GM12864 (cell line): ENCODE measurements at places on chromosomes 11 and 22.

DNA sequence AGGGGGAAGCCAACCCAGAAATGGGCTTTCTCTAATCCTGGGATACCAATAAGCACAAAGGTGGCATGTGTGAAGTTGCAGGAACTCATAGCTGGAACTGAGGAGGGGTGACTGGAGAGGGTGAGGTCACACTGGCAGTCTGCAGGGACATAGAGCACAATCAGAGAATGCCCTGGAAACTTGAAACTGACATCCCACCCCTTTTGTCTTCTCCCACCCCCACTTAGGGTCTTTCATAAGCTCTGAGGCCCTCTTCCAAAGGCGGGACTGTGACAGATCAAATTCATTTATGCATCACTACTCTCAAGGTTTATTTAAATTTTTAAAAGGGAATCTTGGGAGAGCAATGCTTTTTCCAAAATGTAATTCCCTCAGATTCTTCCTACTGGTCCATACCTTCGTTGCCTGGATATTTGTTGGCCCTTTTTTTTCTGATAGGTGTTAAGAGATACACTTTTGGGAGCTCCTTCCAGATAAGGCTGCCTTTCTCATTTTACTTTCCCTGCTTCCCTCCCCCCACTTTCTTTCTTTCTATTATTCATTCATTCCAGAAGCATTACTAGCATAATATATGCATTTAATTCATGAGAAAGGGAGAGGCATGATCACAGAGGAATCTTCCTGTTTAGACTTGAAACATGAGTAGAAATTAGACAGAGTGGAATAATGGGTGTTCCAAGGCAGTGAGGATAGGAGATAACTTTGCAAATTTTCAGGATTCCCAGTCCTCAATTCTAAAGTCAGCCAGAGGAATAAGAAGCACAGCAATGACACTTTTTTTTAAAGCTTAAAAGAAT, 14.8 kb downstream of the OR51E2 start:
- no peak for DNase-seq

- no peak for DNase-seq
Measured at GRCh38 chr11:43316451-43316850, 4.7 kb downstream of the API5 start.

GRCh38 chr11:130674686-130675308, 226.4 kb downstream of the ADAMTS15 start:
- DNase-seq: no peak

GRCh38 chr11:71332046-71332445, 79.7 kb upstream of the SHANK2 start:
- DNase-seq: no peak

DNA sequence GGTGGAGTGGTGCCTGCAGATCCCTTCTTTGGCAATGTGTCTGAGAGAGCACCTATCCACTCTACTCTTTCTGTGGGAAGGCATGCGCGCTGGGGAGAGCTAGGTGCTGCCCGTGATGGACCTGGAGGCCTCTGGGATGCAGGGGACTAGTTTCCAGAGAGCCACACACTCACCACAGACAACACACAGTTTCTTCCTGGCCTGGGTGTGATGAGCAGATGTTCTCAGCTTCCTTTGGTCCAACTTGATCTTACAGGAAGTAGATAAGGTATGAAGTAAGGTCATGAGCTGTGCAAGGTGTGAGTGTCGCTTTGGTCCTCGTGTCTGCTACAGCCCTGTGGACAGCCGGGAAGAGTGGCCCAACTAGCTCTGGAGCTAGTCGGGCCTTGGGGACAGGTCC, 27.3 kb upstream of the SUSD2 start:
- no peak for DNase-seq

DNA sequence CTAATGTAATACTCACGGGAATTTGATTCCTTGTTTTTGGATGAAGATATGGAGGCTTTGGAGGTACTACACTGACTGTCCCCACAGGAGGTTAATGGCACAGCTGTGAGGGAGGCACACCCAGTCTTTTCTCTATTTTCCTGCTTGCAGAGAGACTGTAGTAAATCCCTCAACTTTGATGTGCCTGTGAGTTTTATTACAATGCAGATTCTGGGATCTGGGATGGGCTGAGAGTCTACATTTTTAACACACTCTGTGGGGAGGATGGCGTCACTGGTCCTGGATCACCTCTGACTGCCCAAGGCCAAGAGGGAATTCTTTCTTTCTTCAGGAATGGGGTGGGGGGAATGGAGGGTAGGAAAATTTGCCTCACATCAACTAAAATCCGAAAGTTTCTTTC, 80.2 kb upstream of the NTM start:
- DNase-seq: no peak

GRCh38 chr11:2621894-2622293, 77.9 kb downstream of the KCNQ1OT1 start:
- DNase-seq: peak; percentile 21

- DNase-seq: no peak
Measured at GRCh38 chr22:50317674-50318073, 9.1 kb downstream of the DENND6B start.

GRCh38 chr11:13174090-13174489, 103.5 kb upstream of the BMAL1 start:
- DNase-seq: no peak

DNA sequence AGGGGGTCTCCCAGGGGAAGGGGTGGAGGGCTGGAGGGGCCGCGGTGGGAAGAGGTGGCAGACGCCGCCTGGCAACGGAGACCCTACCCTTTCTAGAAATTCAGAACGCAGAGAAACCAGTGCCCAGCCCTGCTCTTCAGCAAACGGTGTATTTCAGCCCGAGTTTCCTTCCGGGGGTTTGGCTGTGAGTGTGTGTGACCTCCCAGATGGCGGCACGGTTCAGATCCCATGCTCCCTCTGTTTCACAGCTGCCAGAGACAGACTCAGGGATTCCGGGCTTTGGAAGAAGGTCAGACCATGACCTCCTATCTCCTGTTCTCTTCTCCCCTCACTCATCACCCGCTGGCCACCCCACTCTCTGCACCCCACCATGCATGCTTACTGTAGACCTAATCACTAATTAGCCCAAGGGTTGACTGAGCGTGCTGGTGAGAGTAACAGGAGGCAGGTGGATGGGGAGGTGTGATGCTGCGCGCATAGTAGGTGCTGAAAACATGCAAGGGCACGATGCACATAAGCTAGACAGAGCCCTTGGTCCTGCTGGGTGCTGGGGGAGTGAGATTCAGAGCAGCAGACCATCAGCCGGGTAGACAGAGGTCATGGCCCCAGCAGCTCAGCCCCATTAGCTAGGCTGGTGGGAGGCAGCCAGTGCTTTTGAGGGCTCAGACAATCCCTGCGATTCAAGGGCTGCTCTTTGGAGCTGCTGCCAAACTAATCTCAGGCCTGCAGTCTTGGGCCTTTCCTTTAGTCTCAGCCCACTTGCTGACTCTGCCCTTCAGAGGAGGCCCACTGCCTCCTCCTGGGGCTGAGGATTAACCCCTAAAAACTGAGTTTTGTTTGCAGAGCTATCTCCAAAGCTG, 256.5 kb upstream of the CADM1 start:
- no peak for DNase-seq

GRCh38 chr11:78973876-78974275, 399.2 kb upstream of the NARS2 start:
- no peak for DNase-seq

DNA sequence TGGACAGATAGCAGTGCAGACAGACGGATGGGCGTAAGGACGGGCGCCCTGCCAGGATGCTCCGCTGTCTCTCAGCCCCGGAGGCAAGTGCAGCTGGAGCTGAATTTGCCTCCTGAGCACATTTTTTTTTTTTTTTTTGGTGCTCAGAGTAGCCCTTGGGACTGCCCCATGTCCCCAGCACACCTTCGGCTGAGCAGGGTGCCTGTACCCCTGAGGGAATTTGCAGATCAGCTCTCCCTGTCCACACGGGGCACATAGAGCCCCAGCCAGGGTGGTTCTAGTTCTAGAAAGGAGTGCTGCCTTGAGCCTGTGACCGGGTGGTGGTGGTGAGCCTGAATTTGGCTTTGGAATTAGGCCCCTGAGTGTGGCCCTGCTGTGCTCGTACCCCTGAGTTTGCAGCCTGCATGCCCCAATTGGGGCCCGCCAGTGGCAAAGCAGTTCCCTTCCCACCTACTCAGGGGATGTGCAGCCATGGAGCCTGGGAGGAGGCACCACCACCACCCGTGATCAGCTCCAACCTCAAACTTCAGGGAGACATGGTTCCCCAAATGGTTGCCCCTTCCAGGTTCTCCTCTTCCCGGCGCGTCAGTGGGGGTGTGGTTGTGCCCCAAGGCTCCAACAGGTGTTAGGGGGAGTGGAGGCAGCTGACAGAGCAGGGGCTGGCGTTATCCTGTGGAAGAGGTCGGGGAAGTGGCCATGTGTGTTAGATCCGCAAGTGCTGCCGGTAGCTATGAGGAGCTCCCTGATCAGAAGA, 1232.7 kb downstream of the BRD1 start:
- no peak for DNase-seq

DNA sequence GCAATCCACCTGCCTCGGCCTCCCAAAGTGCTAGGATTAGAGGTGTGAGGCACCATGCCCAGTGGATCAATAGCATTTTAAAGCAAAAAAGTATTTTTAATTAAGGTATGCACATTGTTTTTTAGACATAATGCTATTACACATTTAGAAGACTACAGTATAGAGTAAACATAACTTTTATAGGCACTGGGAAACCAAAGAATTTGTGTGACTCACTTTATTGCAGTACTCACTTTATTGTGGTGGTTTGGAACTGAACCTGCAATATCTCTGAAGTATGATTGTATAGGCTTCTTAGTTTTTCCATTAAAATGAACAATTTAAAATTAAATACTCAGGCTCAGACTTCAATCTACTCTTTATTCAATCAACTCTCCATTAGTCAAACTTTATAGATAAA, 17.5 kb upstream of the CD3E start:
- no peak for DNase-seq

DNA sequence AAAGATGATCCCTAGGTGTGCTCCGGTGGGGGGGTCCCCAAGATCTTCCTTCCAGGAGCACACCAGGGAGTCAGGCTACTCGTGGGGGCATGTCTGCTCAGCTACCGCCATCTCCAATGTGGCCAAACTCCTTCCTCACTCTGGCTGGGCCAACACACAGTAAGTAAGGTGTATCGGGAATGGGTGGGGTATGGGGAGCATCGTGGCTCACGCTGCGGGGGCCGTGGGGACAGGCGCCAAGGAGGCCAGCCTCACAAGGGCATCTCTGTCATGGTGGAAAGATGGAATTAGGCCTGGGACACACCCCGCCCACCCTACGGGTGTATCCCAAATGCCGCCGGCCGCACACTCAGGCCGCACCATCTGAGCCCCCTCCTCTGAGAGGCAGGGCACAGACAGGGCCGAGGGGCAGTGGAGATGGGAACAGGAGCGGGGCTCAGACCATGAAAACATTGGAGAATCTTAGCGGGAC, 8.3 kb downstream of the IGF2 start:
- DNase-seq: no peak

- no peak for DNase-seq
Measured at GRCh38 chr11:122954455-122954854, 27.2 kb downstream of the BSX start.

DNA sequence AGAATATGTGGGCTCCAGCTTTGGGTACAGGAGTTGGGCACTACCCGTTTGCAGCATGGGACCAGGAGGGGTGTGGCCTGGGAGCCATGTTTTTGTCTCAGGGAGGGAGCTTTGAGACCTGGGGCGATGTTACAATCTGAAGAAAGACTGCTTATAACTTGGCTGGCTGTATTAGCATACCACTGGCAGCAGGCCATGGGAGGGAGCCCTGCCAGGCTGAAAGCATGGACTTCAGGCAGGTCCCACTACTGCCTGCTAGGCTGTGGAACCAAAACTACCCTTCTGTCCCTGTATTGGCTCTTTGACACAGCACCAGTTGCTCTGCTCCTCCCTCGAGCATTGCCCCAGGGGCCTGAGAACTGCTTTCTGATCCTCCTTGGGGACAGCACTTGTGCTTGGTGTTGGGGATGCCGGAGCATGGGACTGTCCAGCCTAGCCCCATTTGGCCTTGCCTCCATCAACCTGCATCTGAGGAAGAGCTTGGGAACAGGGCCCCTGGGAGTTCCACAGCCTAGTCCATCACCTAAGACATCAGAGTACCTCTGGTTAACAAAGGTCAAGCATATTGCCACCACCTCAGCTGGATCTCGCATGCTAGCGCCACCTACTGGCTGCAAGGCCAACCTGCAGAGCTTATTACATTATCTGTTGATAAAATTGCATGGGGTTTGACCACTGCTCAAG, 217.4 kb downstream of the SBF2 start:
- peak; percentile 24 for DNase-seq

GRCh38 chr11:96188243-96189006, 154.6 kb downstream of the MAML2 start:
- DNase-seq: no peak

DNA sequence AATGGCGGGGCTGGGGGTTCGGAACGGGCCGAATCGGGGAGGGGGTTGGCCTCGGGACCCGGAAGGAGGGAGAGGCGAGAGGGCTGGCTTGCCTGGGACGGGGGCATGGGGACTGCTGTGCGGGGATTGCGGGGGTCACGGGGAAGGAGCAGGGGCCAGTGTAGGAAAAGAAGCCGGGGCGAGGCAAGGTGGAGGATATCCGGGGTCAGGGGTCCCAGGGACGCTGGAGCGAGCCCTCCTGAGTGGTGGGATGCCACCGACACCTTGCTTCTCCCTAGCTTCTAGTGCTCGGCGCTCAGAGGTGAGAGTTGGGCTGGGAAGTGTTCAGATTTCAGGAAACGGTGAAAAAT, 426 bp upstream of the GDPD5 start:
- no peak for DNase-seq

DNA sequence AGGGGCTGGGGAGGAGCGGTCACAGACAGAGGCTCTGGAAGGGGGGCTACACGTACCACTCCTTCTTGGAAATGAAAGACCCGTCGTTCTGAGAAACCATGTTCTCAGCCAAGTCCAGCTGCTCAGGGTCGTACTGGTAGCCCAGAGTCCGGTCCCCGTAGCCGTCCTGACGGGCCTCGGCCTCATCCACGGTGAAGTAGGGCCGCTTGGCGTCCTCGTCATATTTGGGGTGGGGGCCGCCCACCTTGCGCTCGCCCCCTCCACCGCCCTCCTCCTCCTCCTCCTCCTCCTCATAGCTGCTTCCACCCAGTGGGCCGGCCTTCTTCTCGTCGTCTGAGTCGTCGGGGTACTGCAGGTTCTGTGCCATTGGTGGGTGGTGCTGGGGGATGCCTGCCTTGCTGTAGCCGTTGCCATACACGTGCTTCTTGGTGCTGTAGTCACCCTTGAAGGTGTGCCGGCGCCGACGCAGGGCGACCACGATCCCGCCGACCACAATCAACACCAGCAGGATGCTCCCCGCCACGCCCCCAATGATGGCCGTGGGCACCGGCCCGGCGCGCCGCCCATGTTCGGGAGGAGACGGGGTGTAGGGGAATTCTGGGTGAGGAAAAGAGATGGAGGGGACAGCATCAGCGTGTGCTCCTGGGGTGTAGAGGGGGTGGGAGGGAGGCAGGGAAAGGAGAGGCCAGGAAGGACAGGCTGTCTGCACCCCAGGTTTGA, 64.1 kb downstream of the NECTIN1 start:
- no peak for DNase-seq

GRCh38 chr11:62669420-62670161, 1.9 kb upstream of the UQCC3 start:
- DNase-seq: no peak

DNA sequence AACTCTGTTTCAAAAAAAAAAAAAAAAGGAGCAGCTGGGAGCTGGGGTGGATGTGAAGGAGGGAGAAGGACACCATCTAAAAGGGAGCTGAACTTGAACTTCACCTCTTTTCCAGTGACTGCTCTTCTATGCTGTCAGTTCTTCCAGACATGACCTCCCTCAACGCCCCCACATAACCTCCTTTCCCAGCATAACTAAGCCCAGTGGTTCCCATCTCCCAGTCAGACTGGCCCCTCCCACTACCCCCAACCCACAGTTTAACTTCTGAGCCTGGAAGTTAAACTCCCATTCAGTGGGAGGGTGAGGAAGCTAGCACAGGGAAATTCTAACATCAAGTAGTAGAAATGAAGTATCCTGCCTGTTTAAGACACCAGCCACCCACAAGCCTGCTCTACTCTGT, 1.8 kb downstream of the ARHGAP1 start:
- DNase-seq: no peak
